ENCODE measurements at places on chromosomes 16 and 17.

- no peak for DNase-seq
Measured at GRCh38 chr17:37830151-37830993, 85.5 kb upstream of the HNF1B start.

DNA sequence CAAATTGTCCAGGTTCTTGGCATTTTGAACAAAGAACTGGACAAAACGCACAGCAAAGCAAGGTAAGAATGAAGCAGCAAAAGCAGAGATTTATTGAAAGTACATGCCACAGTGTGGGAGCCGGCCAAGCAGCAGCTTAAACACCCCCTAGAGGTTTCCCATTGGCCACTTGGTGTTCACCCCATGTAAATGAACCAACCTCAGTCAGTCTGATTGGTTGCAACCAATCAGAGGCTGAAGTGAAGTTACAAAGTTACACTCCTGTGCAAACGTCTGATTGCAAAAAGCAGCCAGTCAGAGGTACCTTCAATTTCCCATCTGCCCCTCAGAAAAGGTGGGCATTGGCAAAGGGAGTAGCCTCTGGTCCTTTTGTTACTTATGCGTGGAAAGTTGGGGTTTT, 8.8 kb upstream of the ZNF263 start:
- peak; percentile 32 for DNase-seq

GRCh38 chr17:5665164-5665563, 80.9 kb upstream of the NLRP1 start:
- no peak for DNase-seq

DNA sequence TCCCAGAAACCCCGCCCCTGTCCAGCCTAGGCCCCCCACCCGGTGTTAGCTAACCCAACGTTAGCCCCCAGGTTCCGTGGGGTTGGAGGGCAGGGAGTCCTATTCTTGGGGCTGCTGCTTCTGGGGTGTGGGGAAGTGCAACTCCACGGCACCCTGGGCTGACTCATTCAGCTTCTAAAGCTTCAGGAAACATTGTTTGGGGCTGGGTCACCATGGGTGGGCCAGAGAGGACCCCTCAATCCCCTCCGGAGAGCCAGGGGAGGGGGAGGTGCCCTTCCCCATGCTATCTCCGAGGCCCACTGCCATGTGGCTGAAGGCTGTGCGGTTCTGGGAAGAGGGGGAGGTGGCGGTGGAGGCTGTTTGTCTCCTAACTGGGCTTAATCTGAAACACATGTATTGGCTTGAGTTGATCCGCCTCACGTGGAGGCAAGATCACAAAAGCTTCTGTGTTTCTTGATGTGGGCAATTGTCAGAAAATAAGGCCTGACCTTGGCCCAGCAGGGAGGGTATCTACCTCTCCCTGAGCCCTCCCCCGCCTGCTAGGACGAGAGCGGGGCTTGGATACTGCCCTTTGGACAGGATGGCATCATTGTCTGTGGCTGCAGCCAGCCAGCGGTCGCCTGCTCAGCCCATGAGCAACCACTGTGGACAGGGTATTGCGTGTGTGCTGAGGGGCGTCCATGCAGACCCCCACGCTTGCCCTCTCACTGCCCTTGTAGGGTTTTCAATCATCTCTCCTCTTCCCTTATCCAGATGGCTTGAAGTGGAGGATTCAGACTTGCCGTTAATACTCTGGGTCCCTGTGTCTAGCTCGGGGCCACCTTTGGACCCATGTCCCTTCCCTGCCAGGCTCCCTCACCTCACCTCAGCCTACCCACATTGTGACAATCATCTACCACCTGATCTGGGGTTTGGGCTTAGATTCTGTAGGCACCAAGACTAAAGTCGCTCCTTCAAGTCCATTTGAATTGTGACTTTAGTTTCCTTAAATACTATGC, 1.3 kb downstream of the SERPINF1 start:
- DNase-seq, result no peak

DNA sequence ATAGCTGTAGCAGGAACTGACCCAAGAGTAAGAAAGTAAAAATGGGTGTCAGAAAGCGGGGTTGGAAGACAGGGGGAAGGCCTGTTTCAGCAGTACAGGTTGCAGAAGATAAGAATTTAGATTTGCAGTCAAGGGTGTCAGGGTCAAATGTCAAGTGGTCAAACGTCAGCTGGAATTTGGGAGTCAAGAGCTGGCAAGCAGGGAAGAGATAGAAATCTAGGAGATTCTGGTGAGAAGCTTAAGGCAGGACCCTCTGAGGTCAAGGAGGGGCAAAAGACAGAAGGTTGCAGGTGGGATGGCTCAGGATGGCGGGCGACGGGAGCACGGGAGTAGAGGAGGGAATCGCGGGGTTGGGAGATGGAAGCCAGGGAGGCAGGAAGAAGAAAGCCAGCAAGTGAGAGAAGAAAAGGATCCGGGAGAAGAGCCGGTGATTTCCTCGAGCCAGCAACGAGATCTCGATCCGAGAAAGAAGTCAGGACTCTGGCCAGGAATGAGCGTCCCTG, 335 bp downstream of the SLC25A35 start:
- no peak for DNase-seq

- DNase-seq, result peak; percentile 15
Measured at GRCh38 chr17:47205419-47205963, 3.7 kb upstream of the MYL4 start.

DNA sequence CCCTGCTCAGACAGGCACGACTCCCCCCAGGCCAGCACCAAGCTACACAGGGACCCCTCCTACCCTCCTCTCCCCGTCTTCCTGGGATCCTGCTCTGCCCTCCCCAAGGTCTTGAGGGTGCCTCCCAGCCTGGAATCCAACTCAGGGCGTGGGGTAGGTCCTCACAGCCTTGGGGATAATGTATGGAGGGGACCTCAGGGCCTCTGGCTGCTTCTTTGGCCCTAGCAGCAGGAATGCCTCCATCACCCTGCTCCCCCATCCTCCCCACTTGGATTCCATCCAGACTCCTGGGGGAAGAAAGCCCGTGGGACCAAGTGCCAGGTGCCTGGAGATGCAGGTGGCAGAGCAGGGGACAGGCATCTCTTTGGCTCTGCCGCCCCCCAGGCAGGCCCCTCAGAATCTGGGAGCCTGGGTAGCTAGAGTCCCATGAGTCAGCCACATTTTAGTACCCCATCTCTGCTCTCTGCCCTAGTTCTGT, 10.7 kb upstream of the STAC2 start:
- DNase-seq, result peak; percentile 14

DNA sequence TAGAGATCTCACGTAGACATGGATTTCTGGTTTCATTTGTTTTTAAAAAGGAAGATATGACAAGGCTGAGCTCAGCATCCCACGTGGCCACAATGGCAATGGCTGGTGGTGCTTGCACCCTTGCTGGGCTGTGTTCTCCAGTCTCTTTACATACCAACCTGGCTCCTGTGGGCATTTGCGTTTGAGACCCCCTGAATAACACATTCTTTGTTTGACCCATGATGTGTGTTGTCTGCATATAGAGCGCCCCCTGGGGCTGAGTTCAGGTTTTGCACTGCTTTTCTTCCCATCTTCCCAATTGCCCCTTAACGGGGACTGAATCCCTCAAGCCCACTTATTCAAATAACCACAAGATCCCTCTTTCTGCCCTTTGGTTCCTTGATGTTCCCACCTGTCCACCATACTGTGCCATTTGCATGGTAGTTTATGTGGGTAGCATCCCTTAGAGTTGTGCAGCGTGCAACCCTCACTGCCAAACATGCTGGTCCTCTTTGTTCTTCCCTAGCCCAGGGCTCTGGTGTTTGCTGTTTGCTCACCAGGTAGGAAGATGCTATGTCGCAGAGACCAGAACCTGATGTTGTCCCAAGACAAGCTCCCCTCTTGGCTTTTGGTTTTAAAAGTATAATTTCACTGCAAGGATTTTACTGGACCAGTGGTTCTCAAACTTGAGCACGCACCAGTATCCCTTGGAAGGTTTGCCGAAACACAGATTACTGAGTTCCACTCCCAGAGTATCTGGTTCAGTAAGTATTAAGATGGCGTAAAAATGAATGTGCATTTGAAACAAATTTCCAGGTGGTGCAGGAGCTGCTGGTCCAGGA, 38.5 kb upstream of the NKD1 start:
- DNase-seq, result no peak

DNA sequence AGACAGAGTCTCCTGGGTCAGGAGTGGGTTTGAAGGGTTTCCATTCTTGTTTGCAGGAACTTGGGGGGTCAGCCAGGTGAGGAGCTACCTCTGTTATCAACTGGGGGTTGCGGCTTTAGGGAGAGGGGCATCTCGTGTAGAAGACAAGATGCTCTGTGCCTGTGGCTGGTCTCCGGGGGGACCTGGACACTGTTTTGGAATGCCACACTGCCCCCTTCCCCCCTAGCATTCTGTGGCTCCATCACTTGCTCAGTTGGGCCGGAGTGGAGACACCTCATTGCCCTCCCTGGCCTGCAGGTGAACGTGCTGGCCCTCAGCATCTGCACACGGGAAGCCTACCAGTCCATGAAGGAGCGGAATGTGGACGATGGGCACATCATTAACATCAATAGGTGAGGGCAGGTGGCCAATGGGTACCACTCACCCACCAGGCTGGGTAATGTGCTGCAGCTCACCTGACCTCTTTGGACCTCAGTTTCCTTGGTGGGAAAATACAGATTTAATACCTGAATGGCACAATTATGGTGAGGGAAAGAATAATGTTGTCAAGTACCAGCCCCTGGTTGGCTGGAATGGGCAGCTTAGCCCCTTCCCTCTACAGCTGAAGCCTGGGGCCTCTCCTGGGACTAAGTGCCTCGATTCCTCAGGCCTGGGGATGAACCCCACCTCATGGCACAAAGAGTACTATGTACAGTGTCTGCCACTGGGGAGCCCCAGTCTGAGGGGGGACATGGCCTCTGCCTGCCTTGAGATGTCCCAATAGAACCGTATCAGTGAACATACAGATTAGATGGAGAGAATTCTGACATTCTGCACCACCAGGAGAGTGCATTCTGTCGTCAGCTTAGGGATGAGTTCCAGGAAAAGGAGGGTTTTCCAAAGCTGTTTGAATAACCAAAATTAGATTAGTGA, 3.3 kb upstream of the MRM1 start:
- no peak for DNase-seq

- DNase-seq, result no peak
Measured at GRCh38 chr17:63954402-63955063, 18.2 kb downstream of the SCN4A start.

DNA sequence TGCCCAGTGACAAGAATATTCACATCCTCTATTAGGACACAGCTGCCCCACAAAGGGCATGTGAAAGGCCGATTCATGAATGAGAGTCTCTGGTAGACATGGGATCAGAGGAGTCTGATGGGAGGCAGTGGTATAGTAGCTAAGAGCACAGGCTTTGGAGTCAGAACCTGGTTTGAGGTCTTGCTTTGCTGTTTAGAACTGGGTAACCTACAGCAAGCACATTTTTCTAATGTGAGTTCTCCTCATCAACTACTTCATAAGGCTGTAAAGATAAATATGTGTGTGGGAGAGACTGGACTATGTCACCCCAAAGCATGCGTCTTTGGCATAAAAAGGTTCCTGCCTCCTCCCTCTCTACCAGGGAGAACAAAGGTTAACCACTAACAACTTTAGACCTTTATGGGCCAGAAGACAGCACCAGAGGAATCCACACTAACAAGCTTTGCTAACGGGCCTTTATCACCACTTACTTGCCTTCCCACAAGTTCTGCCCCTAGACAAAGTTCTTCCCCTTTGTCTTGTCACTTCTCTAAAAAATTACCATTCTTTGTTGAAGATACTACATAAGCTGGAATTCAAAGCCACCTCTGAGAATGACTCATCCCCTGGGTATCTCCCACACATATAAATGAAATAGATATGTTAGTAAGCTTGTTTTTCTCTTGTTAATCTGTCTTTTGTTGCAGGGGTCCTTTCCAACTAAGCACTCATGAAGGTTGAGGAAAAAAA, 21.1 kb downstream of the CDR2 start:
- DNase-seq, result no peak

GRCh38 chr17:40371261-40371929, 6.9 kb upstream of the GJD3 start:
- DNase-seq, result no peak

DNA sequence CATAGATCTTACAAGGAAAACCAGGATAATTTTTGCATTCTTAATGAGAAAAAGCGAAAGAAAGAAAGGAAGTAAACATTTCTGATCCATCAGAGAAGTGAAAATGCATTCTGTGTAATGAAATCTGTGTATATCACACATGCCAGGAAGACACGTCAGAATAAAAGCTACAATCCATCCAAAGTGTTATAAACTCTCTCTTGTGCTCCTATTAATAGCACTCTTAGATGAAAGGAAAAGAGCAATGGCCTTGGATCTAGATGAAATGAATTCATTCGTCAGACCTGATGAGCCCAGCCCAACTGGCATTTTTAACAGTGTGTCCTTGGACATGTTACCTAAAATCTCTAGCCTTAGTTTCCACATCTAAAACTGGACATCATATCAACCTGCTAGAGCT, 885.5 kb downstream of the CDH11 start:
- no peak for DNase-seq

DNA sequence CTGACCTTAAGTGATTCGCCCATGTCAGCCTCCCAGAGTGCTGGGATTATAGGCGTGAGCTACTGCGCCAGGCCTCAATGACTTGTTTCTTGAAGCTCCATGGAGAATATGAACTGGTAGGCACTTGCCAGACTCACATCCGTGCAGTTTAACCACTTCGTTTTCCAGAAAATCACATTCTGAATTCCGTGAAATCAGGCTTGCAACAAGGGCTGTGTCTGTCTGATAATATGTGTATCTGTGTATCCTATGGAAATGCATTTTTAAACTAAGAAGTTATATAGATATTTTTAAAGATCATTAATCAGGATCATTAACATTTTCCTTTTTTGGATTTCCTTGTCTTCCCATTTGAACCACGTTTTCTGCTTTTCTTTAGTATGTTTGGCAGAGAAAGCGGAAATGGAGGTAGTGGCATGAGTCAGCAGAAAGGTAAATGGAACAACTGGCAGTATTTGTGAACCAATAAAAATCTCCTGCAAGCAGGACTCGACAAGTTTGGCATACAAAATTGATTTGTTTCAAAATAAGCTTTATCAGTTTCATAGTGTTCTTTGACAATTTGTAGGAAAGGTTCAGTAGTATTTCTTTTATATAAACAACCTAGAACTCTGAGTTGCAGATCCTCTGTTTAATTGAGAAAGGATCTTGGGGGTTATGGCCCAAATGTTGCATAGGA, 33.0 kb downstream of the USP10 start:
- DNase-seq, result no peak

All from NCI-H1436 treated with DMSO at 0.1 percent for 48 hours (cell line).